Muscle of leg (tissue), 16 donors: ENCODE measurements at places on chromosomes 3 and 15. TPM values are rescaled to one million over a fixed set of nuclear protein-coding genes. Genes with fewer than 3 reads are reported as not detected.

Gene NME9
- total RNA-seq = 0.22 TPM

Gene SAMD7
- not detected for total RNA-seq

DNA sequence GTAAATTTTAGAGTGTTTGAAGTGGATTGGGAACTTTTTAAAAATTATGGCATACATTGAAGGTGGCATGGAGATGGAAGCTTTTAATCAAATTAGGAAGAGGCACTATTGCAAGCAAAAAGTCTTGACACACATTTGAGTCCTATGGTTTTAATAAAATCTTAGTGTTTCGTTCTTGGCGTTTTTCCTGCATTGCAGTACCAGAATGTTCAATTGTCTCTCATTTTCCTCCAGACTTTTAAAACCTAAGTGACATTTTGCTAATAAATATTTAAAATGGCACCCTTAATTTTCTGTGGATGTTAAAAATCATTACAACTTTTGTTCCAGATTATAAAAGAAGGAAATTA lies 2.2 kb downstream of the TGFBR2 start:
- peak; percentile 40 for DNase-seq

GRCh38 chr3:66476852-66477381 lies 23.9 kb downstream of the LRIG1 start:
- peak; percentile 83 for DNase-seq

DNA sequence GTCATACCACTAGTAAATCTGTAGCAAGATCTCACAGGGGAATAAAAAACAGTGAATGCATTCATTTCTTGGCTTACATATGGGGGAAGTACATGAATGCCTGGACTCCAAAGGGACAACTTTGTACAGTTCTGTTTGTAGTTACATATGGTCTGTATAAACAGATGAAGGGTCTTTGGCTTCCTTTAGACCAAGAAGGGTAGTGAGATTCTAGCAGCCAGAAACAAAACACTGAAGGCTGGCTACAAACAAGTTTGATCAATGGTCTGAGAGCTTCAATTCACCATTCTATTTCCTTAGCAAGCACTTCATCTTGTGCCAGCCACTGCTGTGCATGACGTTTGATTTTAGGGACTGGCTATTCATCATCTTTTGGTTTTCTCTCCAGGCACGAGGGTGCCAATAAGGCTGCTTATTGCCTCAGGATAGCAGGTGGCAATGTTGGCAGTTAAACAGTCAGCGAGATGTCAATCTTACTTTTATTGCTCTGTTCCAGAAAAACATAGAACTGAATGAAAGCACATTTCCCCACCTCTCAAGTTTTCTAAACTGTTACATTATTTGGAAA lies 313.7 kb upstream of the COL8A1 start:
- peak; percentile 20 for DNase-seq

DNA sequence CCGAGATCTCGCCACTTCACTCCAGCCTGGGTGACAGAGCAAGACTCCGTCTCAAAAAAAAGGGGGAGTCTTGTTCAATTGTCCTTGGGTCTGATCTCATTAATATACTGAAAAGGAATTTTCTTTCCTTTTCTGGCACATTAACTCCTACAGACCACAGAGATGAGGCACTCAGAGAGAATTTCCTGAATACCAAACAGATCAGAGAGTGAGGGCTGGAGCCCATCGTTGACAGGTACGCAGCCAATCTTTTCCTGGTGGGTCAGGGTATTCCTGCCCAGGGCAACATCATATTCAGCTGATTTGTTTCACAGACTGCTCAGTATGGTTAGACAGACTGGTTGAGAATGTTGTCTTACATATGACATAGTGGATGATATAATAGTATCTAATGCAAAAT lies 82.8 kb upstream of the TNFSF10 start:
- DNase-seq = no peak
